ENCODE measurements at places on chromosomes 6 and 20. TPM values are rescaled to one million over a fixed set of nuclear protein-coding genes. Genes with fewer than 3 reads are reported as not detected.

DNA sequence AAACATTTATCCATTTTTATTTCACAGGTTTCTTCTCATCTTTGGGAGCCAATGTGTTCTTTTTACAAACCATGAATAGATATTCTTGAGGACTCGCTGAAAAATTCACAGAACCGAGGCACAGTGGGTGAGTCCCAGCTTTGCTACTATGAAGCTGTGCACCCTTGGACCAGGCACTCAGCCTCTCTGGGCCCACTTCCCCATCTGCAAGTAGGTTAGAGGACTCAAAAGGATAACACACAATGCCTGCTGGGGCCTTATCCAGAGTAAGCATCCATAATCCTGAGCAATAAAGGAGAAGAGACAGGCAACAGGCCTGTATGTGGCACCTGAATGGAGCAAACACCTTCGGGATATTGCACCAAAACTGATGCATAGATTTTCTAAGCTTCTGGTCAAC is 153.3 kb downstream of the PREX1 start:
- H3K27ac ChIP-seq, result no peak overlapping the region
- H3K27me3 ChIP-seq, result no peaks in the 10 kb centered on the region
- no peak overlapping the region for H3K4me3 ChIP-seq
- no peak for DNase-seq
- H3K36me3 ChIP-seq, result peaks cover 19% of the 10 kb centered on the region

DNA sequence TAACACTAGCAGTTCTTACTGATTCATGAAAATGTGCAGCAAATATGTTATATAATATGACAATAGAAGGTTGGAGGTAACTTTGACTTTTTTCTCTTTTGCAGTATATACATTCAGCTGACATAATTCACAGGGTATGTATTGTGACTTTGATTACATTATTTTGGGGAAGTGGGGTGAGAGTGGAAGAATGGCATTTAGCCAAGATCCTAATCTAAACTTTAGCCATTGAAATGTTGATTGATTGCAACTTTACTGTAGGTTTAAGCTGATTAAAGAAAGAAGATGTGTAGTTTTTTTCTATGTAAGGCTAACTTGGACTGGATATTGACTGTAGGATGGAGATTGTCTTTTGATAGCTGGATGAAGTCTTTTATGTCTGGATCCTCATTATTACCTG is 46.0 kb downstream of the MAPK14 start:
- no peak overlapping the region for H3K27ac ChIP-seq
- H3K27me3 ChIP-seq, result no peaks in the 10 kb centered on the region

DNA sequence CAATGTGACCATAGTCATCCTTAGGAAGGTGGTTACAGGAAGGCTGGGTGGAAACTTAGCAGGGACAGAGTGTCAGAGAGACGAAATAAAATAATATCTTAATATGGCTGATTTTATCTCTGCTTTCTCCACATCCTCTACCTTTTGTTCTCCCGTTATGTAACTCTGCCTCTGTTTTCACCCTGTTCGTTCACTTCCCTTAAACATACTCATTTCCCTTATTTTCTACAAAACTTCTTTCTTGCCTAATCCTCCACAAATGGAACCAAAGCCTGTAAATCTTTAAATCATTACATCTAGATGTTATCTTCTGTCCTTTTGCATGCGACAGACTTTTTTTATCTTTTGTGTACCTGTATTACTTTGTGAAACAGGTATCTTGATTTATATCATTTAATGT is 23.3 kb upstream of the CRIP3 start:
- DNase-seq, result no peak
- H3K27me3 ChIP-seq, result no peaks in the 10 kb centered on the region
- no peaks in the 10 kb centered on the region for H3K4me1 ChIP-seq
- no peaks in the 10 kb centered on the region for H3K36me3 ChIP-seq

- no peak overlapping the region for H3K27ac ChIP-seq
- no peak overlapping the region for H3K4me3 ChIP-seq
- no peaks in the 10 kb centered on the region for H3K36me3 ChIP-seq
- no peak for DNase-seq
- no peaks in the 10 kb centered on the region for H3K4me1 ChIP-seq
- no peaks in the 10 kb centered on the region for H3K27me3 ChIP-seq
Measured at GRCh38 chr6:48754641-48755040, 643.6 kb upstream of the PTCHD4 start.

The TAAR5 gene
- total RNA-seq, result not detected

- H3K4me1 ChIP-seq, result peaks cover 4% of the 10 kb centered on the region
- H3K36me3 ChIP-seq, result no peaks in the 10 kb centered on the region
- DNase-seq, result no peak
- no peaks in the 10 kb centered on the region for H3K27me3 ChIP-seq
Measured at GRCh38 chr6:4732691-4733315, 43.4 kb upstream of the CDYL start.

- H3K27me3 ChIP-seq, result no peaks in the 10 kb centered on the region
- no peak for DNase-seq
- peak overlapping the region; percentile 74 for H3K27ac ChIP-seq
- H3K4me3 ChIP-seq, result no peak overlapping the region
Measured at GRCh38 chr20:23120936-23121750, 35.0 kb upstream of the CD93 start.

The HLA-DRA gene
- total RNA-seq, result 2,231 TPM

The COL19A1 gene
- total RNA-seq, result 0.49 TPM

The C20orf96 gene
- total RNA-seq, result 3.0 TPM

The TFAP2D gene
- total RNA-seq, result not detected

DNA sequence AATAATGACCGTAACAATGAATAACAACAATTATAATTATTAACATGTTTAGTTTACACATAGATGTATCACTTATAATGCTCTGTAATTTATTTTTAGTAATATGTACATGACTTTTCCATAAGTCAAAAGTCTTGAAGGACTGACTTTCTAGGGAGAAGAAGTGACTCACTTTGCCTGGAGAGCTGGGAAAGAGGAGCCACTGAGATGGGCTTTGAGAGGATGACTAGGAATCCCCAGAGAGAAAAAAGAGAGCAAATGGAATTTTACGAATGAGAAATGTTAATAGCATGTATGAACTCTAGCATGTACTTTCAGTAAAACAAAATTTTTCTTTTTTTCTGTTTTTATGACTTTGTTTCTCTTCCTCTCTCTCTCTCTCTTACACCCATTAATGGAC is 67.8 kb upstream of the RALY start:
- H3K27me3 ChIP-seq, result no peaks in the 10 kb centered on the region
- no peak overlapping the region for H3K27ac ChIP-seq
- H3K4me3 ChIP-seq, result no peak overlapping the region
- H3K36me3 ChIP-seq, result no peaks in the 10 kb centered on the region
- no peak for DNase-seq

The GNMT gene
- not detected for total RNA-seq

- no peak overlapping the region for H3K27ac ChIP-seq
- no peaks in the 10 kb centered on the region for H3K27me3 ChIP-seq
- H3K4me3 ChIP-seq, result no peak overlapping the region
- no peak for DNase-seq
Measured at GRCh38 chr6:41573985-41574384, 27.8 kb downstream of the FOXP4 start.

- no peaks in the 10 kb centered on the region for H3K36me3 ChIP-seq
- no peak for DNase-seq
- H3K27me3 ChIP-seq, result no peaks in the 10 kb centered on the region
- H3K4me1 ChIP-seq, result no peaks in the 10 kb centered on the region
Measured at GRCh38 chr20:46767127-46767761, 57.8 kb downstream of the SLC2A10 start.

GRCh38 chr20:52847731-52848359 is 124.3 kb upstream of the TSHZ2 start:
- no peaks in the 10 kb centered on the region for H3K4me1 ChIP-seq
- H3K36me3 ChIP-seq, result no peaks in the 10 kb centered on the region
- no peak overlapping the region for H3K4me3 ChIP-seq
- no peak overlapping the region for H3K27ac ChIP-seq
- no peaks in the 10 kb centered on the region for H3K27me3 ChIP-seq
- DNase-seq, result no peak

GRCh38 chr20:64038565-64039292 is 2.7 kb downstream of the C20orf204 start:
- peak overlapping the region; percentile 11 for H3K4me3 ChIP-seq
- peak; percentile 96 for DNase-seq
- H3K36me3 ChIP-seq, result peaks cover 7% of the 10 kb centered on the region
- H3K4me1 ChIP-seq, result peaks cover 45% of the 10 kb centered on the region

DNA sequence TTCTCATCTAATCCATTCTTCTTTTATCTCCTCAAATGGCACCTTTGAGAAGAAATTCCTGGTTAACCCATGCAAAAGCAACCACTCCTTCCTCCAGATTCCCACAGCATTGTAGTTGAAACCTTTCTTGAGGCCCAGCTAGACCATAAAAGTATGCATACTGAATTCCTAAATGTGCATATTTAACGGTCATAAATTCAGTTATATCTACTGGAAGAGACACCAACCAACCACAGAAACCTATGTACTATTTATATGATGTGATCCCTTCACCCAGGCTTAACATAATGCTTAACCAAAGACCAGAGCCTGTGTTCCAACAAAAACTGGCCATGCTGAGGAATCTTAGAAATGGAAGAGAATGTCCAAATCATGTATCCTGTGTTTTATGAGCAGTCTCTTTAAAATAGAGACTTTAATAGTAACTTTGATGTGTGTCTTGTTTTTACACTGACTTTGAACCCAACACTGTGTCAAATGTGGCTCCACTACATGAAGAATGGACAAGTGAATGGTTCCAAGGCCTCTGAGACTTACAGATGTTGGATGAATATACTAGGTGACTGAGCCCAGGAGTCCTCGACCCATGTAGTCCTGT is 11.4 kb upstream of the TAF8 start:
- no peak for DNase-seq
- no peak overlapping the region for H3K4me3 ChIP-seq
- H3K27me3 ChIP-seq, result no peaks in the 10 kb centered on the region
- H3K36me3 ChIP-seq, result peaks cover 12% of the 10 kb centered on the region

The OVOL2 gene
- total RNA-seq, result 25.3 TPM

GRCh38 chr6:40882323-40882997 is 156.6 kb downstream of the UNC5CL start:
- no peaks in the 10 kb centered on the region for H3K27me3 ChIP-seq
- H3K4me3 ChIP-seq, result no peak overlapping the region
- H3K36me3 ChIP-seq, result no peaks in the 10 kb centered on the region

GRCh38 chr20:34538671-34539123 is 19.8 kb upstream of the MAP1LC3A start:
- no peaks in the 10 kb centered on the region for H3K4me1 ChIP-seq
- no peaks in the 10 kb centered on the region for H3K27me3 ChIP-seq
- no peak overlapping the region for H3K4me3 ChIP-seq
- no peak overlapping the region for H3K27ac ChIP-seq

GRCh38 chr6:170056278-170056711 is 234.6 kb downstream of the DLL1 start:
- peak; percentile 65 for DNase-seq
- H3K4me1 ChIP-seq, result no peaks in the 10 kb centered on the region
- no peaks in the 10 kb centered on the region for H3K27me3 ChIP-seq
- no peak overlapping the region for H3K4me3 ChIP-seq
- no peaks in the 10 kb centered on the region for H3K36me3 ChIP-seq

DNA sequence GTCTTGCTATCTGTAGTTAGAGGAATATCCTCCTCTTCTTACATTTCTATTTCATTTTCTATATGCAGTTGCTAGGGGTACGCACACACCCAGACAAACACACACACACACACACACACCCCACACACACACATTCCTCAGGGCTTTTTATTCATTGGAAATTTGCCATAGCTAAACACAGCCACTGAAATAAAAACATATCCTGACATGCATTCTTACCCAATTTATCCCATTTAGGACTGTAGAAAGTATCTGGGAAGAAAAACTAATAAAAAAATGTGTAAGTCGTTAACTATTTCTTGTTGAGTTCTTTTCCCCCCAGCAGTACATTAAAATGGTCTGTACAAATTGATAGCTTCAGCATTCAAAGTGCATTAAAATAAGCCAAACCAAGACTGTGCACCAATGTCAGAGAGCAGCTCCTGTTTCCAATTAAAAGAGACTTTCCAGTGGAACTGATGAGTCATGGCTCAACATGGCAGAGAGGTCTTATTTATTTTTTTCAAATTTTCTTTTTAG is 357.9 kb upstream of the AGPAT4 start:
- H3K27me3 ChIP-seq, result no peaks in the 10 kb centered on the region
- no peak for DNase-seq
- H3K4me1 ChIP-seq, result no peaks in the 10 kb centered on the region
- no peak overlapping the region for H3K4me3 ChIP-seq
- H3K36me3 ChIP-seq, result no peaks in the 10 kb centered on the region
